ENCODE measurements at places on chromosomes 16 and 17. TPM values are rescaled to one million over a fixed set of nuclear protein-coding genes. Genes with fewer than 3 reads are reported as not detected.

GRCh38 chr17:44171931-44172455 lies 1.5 kb downstream of the ASB16 start:
- peaks cover 8% of the 10 kb centered on the region for H3K36me3 ChIP-seq
- DNase-seq, result no peak
- H3K27ac ChIP-seq, result no peak overlapping the region
- peaks cover 11% of the 10 kb centered on the region for H3K4me1 ChIP-seq
- no peaks in the 10 kb centered on the region for H3K27me3 ChIP-seq

- H3K27me3 ChIP-seq, result peaks cover 7% of the 10 kb centered on the region
- no peak overlapping the region for H3K4me3 ChIP-seq
- peaks cover 19% of the 10 kb centered on the region for H3K4me1 ChIP-seq
Observed at GRCh38 chr17:39622380-39623006, 4.3 kb upstream of the PPP1R1B start.

DNA sequence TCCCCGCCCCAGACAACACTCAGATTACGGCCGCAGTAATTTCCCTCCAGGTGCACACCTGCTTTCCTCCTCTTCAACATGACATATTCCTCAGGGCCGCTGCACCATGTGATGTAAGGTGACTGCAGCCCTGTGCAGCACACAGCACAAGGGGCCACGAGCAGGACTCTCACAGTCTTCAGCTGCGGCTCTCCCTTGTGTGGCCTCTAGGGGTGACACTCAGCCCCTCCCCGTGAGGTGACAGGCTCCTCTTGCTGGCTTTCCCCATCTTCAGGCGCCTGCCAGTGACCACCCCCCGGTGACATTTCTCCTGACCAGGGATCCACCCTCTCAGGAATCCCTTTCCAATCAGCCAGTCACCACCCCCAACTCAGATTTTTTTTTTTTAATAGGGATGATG lies 31.3 kb upstream of the ABCC3 start:
- no peaks in the 10 kb centered on the region for H3K36me3 ChIP-seq
- no peak for DNase-seq
- H3K27ac ChIP-seq, result no peak overlapping the region
- no peak overlapping the region for H3K4me3 ChIP-seq
- peaks cover 14% of the 10 kb centered on the region for H3K4me1 ChIP-seq
- no peaks in the 10 kb centered on the region for H3K27me3 ChIP-seq

DNA sequence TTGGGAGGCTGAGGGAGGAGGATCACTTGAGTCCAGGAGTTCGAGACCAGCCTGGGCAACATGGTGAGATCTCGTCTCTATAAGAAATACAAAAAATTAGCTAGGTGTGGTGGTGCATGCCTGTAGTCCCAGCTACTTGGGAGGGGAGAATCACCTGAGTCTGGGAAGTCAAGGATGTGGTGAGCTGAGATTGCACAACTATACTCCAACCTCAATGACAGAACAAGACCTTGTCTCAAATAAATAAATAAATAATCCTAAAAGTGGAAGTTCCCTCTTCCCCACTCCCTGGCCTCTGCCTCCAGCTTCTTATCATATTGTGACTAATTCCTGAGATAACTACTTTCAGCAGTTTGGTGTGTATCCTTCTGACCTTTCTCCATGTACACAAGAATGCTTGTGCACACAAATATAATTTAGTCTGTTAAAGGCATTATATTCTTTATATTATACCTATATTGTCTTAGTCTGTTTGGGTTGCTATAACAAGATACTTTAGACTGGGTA lies 23.5 kb upstream of the DNAJA2 start:
- no peak overlapping the region for H3K27ac ChIP-seq
- H3K27me3 ChIP-seq, result no peaks in the 10 kb centered on the region
- DNase-seq, result no peak

CA7 gene
- total RNA-seq, result not detected

PRR29 gene
- 30.1 TPM for total RNA-seq

STAC2 gene
- total RNA-seq, result 1.1 TPM

GRAP gene
- 8.7 TPM for total RNA-seq

MRM1 gene
- total RNA-seq, result 7.0 TPM

SLC47A2 gene
- total RNA-seq, result 0.09 TPM
